Activated CD4-positive, alpha-beta T cell treated with anti-CD3 and anti-CD28 coated beads for 24 hours (primary cell): ENCODE measurements at places on chromosomes 7 and 10.

GRCh38 chr7:25009257-25009656 lies 29.3 kb upstream of the OSBPL3 start:
- no peak for DNase-seq

DNA sequence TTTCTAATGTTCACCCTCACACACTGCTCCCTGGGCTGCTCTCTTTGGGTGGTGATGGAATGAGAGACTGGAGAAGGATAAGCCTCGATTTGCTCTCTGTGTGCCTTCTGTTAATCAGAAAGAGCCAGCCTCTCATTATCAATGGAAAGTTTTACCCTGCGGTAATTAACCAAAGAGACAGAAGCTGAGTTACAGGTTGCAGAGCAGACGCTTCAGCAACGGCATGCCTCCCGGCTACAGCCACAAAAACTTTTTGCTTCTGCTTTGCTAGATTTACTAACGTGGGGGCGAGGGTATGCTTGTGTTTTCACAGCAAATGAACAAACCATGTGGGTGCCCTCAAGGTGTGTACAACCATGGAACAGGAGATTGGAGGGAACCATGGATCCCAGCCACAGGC lies 18.0 kb downstream of the GIMAP4 start:
- no peak for DNase-seq

- DNase-seq = no peak
Measured at GRCh38 chr7:158016180-158017097, 571.2 kb downstream of the PTPRN2 start.

DNA sequence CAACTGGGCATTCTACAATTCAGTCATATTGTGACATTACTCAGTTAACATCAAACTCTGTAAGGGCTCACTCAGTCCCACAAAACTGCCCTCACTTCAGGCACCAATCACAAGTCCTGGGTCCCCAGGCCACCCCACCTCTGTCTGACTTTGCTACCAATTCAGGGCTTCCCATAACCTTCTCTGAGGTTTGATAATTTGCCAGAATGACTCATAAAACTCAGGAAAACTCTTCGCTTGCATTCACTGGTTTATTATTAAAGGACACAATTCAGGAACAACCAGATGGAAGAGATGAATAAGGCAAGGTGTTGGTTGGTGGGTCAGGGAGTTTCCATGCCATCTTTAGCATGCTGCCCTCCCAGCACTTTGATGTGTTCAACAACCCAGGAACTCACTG lies 41.3 kb downstream of the AVL9 start:
- no peak for DNase-seq

- DNase-seq = no peak
Measured at GRCh38 chr7:159107161-159107892, 37.3 kb downstream of the VIPR2 start.

DNA sequence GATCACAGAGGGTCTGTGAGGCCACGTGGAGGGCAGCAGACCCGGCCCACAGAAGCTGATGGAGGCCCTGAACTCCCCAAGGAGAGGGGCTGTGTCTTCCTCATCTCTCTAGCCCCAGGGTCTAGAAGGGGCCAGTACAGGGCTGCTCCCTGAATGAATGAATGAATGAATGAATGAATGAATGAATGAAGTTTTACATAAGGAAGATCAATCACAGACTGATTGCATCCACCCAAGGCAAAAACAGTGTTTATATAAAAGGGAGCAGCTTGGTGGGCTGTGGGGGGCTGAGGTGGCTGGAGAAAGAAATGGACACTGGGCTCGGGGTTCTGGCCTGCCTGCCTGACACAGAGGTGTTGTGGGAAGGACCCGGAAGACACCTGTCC lies 4.9 kb upstream of the NSUN5 start:
- DNase-seq = no peak
